Fibroblast of lung (primary cell): ENCODE measurements at places on chromosomes 16 and 17. TPM values are rescaled to one million over a fixed set of nuclear protein-coding genes. Genes with fewer than 3 reads are reported as not detected.

RNF43 gene
- under 0.01 TPM in 1 of 2 replicates, not detected in the other for total RNA-seq

LDHD gene
- 1.0 and 4.5 TPM in 2 replicates for total RNA-seq

SPATA32 gene
- total RNA-seq: not detected in 2 replicates

PRSS33 gene
- total RNA-seq: not detected in 2 replicates

SOX15 gene
- under 0.01 and 0.50 TPM in 2 replicates for total RNA-seq

TUBD1 gene
- 4.6 and 5.6 TPM in 2 replicates for total RNA-seq

PRR35 gene
- total RNA-seq: not detected in 2 replicates

ZSCAN10 gene
- total RNA-seq: not detected in 2 replicates

SLFN13 gene
- 2.0 and 2.1 TPM in 2 replicates for total RNA-seq

TBC1D26 gene
- total RNA-seq: 0.17 TPM in 1 of 2 replicates, not detected in the other

CHD9 gene
- total RNA-seq: 47.0 and 60.9 TPM in 2 replicates

RSL1D1 gene
- total RNA-seq: 40.5 and 56.2 TPM in 2 replicates

KCNAB3 gene
- total RNA-seq: 0.26 and 0.33 TPM in 2 replicates

KIF1C gene
- 52.4 and 86.0 TPM in 2 replicates for total RNA-seq

GNG13 gene
- total RNA-seq: not detected in 2 replicates

RANBP10 gene
- 3.9 and 4.6 TPM in 2 replicates for total RNA-seq

CSH2 gene
- not detected in 2 replicates for total RNA-seq

CCL2 gene
- total RNA-seq: 23.1 and 42.9 TPM in 2 replicates

NFAT5 gene
- 15.7 and 33.4 TPM in 2 replicates for total RNA-seq

CES4A gene
- total RNA-seq: 2.1 TPM in 2 replicates

SOST gene
- not detected in 2 replicates for total RNA-seq

AIPL1 gene
- under 0.01 TPM in 1 of 2 replicates, not detected in the other for total RNA-seq

MEOX1 gene
- total RNA-seq: not detected in 2 replicates

CCDC182 gene
- not detected in 2 replicates for total RNA-seq

MCRIP1 gene
- total RNA-seq: 108 and 118 TPM in 2 replicates

KRT27 gene
- total RNA-seq: not detected in 2 replicates

NPB gene
- total RNA-seq: 0.51 and 0.83 TPM in 2 replicates

WFIKKN1 gene
- under 0.01 and 0.17 TPM in 2 replicates for total RNA-seq
